ENCODE measurements at places on chromosomes 16 and 17.

DNA sequence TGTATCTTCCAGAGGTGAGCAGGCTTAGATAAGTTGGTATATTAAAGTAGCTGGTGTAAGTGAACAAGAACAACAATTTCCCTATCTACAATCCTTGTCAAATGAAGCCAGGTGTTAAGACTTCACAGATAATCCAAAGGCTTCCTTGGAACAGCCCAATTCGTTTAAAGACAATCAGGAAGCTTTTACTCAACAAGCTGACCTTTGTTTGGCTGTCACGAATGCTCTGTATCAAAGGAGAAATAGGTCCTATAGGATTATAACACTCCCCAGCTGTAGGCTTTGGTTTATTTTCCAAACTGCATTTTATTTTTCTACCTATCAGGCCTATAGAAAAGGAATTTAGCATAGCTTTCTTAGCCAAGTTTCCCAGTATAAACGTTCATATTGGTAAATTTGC, 766.5 kb upstream of the GOT2 start:
- no peak for DNase-seq

DNA sequence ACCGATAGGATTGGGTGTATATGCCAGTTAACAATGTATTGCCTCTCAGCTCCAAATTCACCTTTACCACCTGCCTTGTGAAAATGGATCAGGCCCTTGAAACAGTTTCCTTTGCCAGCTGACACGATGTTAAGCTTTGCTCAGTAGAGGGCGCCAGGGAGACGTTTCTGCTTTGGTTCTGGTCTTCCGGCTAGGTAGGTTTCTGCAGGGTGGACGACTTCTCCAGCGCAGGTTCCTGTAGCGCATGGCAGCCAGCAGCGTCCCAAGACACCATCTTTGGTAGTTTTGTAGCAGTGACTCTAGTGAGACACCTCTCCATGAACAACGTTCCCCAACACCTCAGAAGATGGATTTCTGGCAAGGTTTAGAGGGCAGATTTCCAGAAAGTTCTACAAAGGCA, 24.0 kb downstream of the SYCE1L start:
- no peak for DNase-seq

- no peak for DNase-seq
These were observed 51.1 kb upstream of the SOX9 start for GRCh38 chr17:72069586-72070202.

- peak; percentile 96 for DNase-seq
These were observed 41.0 kb downstream of the NXPH3 start for GRCh38 chr17:49616601-49617131.

DNA sequence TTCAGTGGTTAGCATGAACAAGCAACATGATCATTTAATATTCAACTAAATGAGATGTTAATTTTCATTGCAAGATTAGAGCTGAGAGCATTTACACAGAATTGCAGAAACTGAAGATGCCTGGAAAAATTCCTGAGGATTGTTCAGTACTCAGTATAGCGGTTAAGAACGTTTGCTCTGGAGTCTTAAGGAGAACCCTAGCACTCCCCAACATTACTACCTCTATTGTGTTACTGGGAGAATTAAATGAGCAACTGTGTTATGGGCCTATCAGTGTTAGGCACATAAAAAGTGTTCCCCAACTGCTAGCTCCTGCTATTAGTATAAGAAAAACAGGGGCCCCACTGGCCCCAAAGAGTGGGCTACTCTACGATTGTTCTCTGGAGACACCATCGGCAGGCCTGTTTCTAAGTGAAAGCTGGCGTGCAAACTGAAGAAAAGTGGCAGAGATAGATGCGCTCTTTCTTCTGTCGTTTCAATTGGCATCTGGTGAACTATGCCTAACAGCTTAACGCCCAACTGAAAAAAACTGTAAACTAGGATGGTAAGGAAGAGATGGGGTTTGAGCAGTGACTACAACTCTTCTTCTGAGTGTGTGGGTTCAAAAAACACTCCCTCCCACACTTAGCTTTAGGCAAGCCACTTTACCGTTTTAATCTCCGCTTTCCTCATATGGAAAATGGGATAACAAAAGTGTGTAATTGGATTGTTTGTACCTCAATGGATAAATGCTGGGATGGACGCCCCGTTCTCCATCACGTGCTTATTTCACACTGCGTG, 1.3 kb downstream of the CDR2 start:
- peak; percentile 18 for DNase-seq

DNA sequence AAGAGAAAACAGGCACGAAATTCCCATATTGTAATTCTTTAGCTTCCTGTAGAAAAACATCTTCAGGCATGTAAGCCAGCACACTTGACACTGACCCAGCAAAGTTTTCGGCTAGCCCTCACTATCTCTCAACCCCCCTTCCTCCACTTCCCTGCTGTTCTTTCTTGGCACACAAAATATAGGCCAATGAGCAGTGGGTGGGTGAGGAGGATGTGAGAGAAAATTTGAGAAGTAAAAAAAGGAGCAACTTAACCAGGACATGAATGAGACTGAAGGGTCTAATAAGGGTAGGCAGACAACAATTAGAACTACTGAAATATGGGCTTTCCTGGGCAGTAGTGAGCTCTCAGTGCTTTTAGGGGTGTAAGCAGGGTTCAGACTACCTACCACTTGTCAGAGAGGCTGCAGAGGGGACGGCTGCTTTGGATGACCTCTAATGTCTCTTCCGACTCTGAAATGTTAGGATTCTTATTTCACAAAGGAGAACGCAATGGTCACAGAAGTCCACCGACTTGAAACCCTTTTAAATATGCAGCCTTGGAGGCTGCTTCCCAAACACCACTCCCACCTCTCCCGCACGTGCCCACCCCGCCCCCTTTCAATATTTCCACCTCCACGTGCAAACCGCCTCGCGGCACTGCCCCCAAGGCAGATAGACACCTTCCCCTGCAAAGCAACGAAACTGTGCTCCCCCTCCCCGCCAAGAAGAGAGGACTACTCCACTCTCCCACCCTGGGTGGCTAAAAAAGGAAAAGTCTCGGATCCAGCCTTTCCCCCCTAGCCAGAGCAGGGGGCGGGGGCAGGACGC, 889 bp downstream of the MBTD1 start:
- DNase-seq = peak; percentile 53

GRCh38 chr16:69311533-69312387, 610 bp downstream of the VPS4A start:
- peak; percentile 24 for DNase-seq

GRCh38 chr16:88356124-88356726, 26.5 kb upstream of the ZNF469 start:
- peak; percentile 21 for DNase-seq

- peak; percentile 12 for DNase-seq
These were observed 63.7 kb downstream of the FOXL1 start for GRCh38 chr16:86642087-86642486.

DNA sequence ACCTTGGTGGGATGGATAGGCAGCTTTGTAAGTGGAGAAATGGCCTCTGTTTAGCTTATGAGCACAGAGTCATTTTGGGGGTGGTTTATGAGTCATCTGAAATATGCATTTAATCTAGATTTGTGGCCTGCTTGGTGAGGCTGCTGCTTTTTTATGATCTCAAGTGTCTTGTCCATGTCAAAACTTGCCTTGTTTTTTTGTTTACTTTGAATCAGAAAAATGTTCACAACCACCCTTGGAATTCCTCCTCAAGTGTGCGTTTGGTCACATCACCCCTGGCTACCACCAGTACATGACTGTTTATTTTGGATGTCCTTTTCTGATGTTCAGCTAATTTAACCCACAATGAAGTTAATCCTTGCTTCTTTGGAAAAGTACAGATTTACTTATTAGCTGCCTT, 64.6 kb downstream of the FTO start:
- DNase-seq = peak; percentile 97

DNA sequence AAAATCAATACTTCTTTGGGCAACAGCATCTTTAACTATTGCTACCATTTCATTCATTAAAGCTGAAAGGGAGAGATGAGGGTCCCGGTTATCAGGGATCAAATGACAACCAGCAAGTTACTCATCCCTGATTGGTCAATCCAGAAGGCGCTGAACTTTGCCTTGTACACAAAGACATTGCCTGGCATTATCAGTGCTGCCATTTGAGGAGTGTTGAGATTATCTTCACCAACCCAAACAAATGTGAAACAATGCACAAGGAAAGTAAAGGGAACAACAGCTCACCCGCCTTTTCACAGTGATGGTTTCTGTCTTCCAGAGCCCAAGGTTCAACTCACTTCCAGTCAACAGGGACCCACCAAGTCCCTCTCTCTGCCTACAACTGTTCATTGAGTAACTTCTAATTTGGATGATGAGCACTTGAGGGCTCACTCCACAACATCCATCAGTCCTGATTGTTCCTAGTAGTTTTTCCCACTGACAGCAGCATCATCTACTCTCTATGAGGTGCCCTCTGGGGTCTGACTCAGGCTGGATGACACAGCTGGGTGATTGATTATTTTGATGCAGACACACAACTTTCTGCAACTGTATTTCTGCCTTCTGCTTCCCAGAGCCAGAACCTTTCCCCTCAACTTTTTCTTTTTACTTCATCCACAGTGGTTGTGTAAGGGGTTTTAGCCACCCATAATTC, 32.0 kb downstream of the LYRM9 start:
- no peak for DNase-seq

- DNase-seq = no peak
These were observed 51.7 kb upstream of the LGALS9 start for GRCh38 chr17:27579304-27579703.

- no peak for DNase-seq
These were observed 7.6 kb upstream of the PGAP6 start for GRCh38 chr16:389352-389751.

DNA sequence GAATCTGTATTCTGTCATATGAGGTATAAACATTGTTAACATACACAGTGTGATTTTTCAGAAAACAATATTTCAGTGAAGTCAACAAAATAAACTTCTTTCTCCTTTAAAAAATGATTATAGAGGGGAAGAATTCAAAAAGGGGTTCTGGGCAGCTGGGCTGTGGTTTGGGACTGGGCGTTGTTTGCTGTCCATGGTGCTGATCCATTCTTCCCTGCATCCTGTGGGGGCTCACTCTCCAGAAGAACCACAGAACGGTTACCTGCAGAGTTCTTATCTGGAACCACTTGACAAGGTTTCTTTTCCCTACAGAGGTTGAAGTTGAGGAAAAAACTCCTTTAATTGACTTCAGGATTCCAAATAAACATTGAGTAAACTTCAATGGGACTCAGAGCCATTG, 1091.0 kb downstream of the CDH8 start:
- no peak for DNase-seq

DNA sequence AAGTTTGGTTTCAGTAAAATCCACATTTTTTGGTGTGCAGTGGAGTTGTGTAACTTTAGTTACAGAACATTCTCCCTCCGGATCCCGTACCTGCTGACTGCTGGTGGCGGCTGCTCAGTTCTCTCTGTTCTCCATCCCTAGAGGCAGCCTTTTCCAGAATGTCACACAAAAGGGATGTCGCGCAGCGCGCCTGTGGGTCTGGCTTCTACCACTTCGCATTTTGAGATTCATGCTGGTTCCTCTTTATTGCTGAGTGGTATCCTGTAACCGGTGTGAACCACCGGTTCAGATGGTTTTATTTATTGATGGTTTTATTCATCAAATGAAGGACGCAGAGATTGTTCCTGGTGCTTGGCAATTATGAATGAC, 981 bp upstream of the CEP131 start:
- no peak for DNase-seq

DNA sequence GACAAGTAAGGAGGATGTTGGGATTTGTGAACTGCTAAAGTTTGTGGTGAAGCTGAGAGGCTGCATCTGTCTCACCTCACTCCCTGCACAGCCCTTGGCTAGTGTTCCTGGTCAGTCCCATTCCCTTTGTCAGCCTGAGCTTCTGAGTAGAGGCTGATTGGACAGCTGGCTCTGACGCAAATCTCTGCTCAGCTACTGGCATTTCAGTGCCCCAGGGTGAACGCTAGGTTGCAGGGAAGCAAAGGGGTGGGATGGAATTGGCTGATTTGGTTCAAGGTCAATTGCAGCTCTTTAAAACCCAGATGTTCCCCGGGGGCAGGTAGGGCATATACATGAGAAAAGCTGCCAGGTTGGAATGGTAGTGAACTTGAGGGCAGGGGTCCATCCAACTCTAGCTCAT, 23.1 kb upstream of the CNOT1 start:
- DNase-seq = peak; percentile 42

- peak; percentile 51 for DNase-seq
These were observed 3.6 kb upstream of the HS3ST3B1 start for GRCh38 chr17:14297161-14297851.

GRCh38 chr16:10584981-10585438, 4.6 kb upstream of the EMP2 start:
- DNase-seq = peak; percentile 60

- no peak for DNase-seq
These were observed 21.7 kb downstream of the USP36 start for GRCh38 chr17:78818932-78819331.

- no peak for DNase-seq
These were observed 32.0 kb downstream of the GSE1 start for GRCh38 chr16:85645021-85645589.

DNA sequence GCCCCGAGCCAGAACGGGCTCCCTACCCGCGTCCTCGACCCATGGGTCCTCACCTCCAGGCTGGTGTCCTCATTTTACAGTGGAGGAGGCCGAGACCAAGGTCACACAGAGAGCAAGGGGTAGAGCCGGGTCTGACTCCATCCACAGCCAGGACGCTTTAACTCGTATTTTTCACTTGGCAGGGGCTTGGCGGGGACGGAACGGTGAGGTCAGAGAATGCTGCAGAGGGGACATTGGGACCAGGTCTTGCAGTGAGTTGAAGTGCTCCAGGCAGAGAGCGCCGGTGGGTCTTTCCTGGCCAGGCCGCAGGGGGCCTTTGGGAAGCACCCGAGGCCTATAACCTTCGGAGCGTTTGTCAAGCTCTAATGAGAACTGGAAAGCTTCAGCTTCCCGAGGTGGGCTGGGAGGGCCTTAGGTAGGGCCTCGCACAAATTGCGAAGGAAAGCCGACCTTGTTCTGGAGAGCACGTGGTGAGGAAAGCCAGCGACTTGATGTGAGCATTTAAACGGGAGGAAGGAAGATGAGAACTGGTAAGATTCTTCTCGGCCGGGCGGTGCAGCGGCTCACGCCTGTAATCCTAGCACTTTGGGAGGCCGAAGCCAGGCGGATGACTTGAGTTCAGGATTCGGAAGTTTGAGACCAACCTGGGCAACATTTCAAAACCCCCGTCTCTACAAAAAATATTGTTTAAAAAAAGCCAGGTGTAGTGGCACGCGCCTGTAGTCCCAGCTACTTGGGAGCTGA, 908 bp upstream of the CLUH start:
- DNase-seq = no peak

GRCh38 chr16:85314512-85314971, 202.3 kb upstream of the CIBAR2 start:
- no peak for DNase-seq
